ENCODE measurements at places on chromosomes 11 and 22.

DNA sequence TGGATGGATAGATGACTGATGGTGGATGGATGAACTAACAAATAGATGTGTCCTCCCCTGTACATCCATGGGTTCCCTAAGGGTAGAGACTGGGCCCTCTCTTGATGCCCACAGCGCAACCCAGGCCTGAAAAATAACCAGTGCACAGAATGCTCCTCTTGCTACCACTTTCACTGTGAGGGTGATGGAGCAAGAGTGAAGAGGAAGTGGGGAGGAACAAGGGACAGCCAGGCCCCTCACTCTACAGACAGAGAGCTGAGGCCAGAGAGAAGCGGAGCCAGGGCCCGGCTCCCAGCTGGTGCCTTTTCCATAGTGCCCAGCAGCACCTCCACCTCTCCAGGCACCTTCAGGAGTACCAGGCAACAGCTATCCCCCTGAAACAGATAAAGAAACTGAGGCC is 67.7 kb downstream of the THAP12 start:
- no peak for DNase-seq

- DNase-seq = no peak
These were observed 98.7 kb downstream of the MPPED1 start for GRCh38 chr22:43510281-43511070.

GRCh38 chr11:44885919-44886789 is 64.5 kb downstream of the TP53I11 start:
- DNase-seq = no peak

- DNase-seq = no peak
These were observed 38.7 kb upstream of the CDON start for GRCh38 chr11:126101251-126101929.

DNA sequence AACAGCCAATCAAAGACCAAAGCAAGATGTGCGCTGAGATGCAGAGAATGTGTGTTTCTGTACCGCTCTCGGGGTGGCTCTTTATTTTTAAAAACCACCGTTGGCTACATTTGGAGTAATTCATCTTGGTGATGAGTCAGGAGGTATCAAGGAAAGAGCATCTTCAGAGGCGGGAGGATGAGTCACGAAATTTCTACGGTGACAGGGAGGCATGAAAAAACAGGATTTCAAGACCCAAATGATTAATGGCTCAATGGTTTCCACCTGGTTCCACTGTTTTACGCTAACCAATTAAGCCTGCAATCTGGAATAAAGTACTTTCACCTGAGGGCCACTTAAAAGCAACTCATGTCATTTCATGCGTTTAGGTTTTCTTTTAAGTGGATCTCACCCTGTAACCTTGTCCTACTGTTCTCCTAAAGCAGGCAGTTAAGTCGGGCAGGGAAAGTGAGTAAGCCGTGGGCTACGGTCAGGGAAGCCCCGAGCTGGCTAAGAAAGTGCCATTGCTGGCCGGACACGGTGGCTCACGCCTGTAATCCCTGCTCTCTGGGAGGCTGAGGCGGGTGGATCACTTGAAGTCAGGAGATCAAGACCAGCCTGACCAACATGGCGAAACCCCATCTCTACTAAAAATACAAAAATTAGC is 74.6 kb downstream of the CELSR1 start:
- DNase-seq = no peak

DNA sequence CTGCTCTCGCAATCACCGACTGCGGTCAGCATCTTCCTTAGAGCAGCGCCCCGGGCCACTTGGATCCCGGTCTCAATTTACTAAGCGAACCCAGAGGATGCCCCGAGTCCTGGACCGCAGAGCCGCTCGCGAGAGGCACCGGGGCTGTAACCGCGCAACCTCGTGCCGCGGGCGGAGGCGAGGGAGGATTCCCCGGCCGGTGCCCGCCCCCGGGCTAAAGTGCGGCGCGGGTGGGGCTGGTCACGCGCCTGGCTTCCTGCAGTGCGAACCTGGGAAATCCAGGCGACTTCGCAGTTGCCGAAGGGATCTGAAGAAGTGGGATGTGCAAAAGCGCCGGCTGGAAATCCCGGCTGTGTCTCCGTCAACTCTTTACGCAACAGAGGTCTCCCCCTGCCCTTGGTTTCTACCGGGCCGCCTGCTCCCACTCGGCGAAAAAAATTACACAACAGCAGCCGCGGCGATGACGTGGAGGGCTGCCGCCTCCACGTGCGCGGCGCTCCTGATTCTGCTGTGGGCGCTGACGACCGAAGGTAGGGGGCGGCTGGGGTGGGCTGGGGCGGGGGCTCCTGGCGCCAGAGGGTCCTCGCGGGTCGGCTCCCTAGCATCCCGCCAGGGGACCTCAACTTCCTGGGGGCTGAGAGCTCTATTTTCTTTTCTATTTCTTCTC is at the start of gene NCR3LG1:
NCR3LG1 (plus strand) TSS at position 291 of the 667 bp plus-strand sequence; CDS start at position 461, 170 bp downstream.
- DNase-seq = peak; percentile 72

DNA sequence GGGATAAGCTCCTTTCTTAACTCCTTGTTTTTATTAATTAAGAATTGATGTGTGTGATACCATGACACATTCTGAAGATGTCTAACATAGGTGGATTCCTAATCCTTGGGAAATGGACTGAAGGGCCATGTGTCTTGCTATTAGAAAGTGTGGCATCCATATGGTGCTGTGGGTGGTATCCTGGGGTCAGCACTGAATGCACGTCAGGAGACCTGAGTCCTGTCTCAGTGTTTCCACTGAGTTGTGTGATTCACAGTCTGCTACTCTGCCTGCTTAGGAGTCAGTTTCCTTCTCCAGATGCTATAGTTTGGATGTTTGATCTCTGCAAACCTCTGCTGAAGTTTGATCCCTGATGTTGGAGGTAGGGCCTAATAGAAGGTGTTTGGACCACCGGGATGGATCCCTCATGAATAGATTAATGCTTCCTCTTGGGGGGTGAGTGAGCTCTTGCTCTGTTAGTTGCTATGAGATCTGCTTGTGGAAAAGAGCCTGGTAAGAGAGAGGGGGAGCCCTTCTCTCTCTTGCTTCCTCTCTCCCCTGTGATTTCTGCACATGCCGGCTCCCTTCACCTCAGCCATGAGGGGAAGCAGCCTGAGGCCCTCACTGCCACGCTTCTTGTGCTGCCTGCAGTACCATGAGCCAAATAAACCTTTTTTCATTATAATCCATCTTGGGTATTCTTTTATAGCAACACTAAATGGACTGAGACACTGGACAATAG is 666.5 kb downstream of the NTM start:
- no peak for DNase-seq

GRCh38 chr11:75576017-75576416 is 14.0 kb downstream of the SERPINH1 start:
- no peak for DNase-seq

GRCh38 chr11:56700242-56700913 is 1.5 kb downstream of the OR9G1 start:
- no peak for DNase-seq

- peak; percentile 40 for DNase-seq
These were observed at the start of gene MYRF for GRCh38 chr11:61752117-61752924. MYRF (plus strand) TSS chr11:61752636; CDS start chr11:61752745, 109 bp downstream.

DNA sequence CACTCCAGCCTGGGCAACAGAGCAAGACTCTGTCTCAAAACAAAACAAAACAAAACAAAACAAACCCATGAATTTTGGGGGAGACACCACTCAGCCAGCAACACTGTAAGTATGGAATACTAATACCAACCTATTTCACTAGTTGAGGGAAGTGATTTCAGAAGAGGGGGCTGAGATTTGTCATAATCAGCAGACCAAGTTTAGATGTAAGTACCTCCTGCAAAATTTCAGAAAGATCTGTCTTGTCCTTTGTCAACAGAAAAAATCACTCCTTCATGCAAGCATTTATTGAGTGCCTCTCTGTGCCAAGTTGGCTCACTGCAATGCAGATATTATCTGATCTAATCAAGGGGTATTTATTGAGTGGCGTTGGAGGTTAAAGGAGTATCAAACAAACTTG is 23.4 kb upstream of the ADA2 start:
- no peak for DNase-seq

GRCh38 chr22:36332623-36333332 is 55.0 kb downstream of the MYH9 start:
- DNase-seq = no peak

GRCh38 chr11:67607507-67607906 is 771 bp downstream of the NDUFV1 start:
- DNase-seq = no peak

DNA sequence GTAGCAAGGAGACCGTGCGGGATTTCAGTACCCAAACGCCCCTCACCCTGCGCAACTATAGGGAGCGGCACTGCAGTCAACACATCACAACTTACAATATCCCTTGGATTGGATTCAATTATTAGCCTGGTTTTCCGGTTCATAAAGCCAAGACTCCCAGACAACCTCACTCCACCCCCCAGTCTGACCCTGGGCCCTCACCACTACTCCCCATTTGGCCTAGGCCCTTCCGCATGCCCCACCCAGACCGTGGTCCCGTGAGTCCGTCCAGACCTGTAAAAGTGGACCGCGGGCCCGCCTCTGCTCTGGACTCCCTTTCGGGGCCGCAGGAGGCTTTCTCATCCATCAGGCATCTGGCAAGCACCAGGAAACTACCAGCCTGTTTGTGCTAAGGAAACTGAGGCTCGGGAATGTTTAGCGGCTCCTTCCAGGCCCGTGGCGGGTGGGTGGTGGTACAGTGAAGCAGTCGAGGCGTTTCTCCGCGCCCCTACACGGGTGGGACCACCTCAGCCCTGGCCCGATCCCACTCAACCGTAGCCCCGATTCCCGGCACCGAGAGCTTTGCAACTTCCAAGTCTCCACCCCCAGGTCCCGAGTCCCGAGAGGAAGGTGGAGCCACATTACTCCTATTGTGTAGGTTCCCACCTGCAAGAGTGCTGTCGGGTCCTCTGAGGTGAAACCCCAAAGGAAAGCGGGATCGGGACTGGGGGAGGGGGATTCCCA is 679 bp upstream of the DPP3 start:
- peak; percentile 18 for DNase-seq

DNA sequence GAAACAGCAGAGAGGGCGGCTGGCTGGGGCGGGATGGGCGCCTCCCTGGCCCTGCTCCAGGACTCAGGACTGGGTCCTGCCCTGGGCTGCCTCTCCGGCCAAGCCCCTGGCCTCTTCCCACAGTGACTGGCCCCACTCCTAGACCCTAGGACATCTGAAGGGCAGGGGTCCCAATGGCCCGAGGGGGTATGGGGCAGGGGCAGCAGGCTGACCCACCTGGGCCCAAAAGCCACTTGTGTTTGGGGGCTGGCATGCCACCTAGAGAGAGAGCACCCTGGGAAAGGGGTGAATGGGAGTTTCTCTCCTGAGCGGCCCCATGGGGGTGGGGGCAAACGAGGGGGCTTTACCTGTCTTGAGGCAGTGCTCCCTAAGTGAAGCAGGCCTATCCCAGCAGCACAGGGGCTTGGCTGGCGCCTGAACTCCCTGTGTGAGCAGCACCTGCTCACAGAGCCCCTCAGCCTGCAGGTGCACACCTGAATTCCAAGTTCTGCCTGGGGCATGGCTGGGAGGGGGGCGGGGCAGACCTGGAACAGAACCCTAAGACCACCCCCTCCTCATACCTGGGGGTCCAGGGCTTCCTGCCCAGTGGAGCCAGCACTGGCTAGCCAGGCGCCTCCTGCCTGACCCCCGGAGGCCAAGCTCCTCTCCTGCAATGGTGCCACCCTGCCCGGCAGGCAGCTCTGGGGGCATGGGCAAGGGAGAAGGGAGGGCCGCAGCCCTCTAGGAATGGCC is 16.9 kb downstream of the DUSP8 start:
- DNase-seq = no peak

- DNase-seq = no peak
These were observed 97.0 kb downstream of the SPON1 start for GRCh38 chr11:14059491-14059890.

DNA sequence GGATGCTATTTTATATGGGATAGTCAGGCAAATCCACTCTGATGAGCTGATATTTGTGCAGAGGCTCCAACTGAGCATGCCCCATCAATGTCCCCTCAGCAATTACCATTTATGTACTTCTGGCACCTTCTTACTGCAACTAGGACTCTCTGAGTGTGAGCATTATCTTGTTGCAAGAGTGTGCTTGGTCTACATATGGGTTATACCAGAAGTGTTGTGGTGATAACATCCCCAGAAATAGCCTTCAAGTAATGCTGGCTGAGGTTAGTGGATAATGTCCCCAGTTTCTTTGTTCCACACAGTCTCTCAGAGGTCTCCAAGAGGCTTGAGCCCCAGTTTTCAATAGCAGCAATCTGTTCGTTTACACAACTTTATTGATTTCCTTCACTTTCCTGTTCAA is 408.6 kb downstream of the JRKL start:
- DNase-seq = no peak

GRCh38 chr11:117816151-117816741 is 8.3 kb downstream of the FXYD2 start:
- peak; percentile 59 for DNase-seq

DNA sequence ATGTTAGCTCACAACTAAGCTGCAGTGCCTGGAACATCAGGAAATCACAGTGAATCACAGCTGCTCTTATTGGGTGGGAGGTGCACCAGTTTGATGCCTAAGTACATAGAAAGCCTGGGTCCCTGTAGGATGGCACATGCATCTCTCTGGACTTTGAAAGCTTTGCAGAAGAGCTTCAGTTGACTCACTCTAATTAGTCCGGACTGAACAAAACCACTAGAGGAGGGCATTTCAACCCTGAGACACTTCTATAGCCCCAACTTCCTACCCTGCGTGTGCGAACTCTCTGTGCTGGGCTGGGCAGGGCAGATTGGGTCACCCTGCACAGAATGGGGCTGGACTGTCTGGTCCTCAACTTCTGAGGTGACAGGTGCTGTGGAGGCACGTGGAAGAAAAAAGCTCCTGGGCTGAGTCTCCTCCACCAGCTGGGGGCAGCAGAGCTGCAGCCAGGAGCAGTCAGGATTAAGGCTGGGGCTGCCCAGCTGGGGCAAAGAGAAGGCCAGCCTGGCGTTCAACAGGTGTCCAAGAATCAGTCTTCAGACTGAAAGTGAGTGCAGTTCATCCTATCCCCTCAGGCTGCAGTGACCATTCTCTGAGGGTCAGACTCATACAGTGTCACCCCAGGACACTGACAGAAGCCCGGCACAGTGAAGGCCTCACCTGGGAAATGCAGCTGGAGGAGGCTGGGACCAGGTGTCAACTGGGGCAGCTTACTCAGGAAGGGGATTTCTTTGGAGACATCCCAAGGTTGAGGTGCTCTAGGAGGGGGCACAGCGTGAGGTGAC is 22.1 kb downstream of the GGTLC2 start:
- DNase-seq = peak; percentile 23

- no peak for DNase-seq
These were observed 94.7 kb upstream of the FOLH1 start for GRCh38 chr11:49303080-49303479.

- no peak for DNase-seq
These were observed 1401.0 kb downstream of the BRD1 start for GRCh38 chr22:48426466-48427380.

GRCh38 chr11:8328848-8329330 is 65.2 kb upstream of the LMO1 start:
- DNase-seq = no peak
